ENCODE measurements at places on chromosomes 12 and 14.

DNA sequence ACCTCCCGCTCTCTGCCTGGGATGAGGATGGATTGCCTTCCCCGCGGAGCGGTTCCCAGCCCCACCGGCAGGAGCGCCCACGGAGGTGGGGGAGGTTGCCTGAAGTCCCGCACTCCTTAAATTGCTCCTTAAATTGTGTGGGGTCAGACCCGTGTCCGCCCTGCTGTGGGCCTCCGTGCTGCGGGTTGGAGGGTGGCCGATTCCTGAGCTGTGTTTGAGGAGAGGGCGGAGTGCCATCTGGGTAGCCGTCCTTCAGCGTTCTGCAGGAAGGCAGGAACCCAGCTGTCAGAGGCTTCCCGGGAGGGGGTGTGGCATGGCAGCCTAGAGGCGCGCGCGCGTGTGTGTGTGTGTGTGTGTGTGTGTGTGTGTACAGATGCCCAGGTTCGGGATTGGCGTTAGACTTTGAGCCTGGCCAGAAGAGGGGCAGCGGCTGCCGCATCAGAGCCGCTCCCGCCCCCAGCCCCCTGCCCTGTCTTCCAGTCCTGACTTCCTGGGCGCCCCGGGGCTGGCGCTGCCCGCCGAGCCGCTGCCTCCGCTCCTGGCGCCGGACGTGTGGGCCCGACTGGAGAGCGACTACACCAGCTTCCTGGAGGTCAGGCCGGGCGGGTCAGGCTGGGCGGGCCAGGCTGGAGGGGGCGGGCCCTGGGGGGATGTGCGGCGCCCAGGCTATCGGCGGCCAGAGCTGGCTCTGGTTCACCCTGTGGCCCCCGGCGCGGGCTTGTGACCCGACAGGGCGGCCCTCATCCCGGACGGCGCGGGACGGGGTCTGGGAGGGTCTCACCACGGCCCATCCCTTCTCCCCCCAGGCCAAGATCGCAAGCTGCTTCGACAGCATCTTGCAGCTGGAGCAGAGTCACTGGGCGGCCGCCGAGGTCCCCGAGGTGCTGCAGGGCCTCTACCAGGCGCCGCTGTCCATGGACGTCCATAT lies 9.2 kb downstream of the EXOC3L4 start:
- DNase-seq, result peak; percentile 80

DNA sequence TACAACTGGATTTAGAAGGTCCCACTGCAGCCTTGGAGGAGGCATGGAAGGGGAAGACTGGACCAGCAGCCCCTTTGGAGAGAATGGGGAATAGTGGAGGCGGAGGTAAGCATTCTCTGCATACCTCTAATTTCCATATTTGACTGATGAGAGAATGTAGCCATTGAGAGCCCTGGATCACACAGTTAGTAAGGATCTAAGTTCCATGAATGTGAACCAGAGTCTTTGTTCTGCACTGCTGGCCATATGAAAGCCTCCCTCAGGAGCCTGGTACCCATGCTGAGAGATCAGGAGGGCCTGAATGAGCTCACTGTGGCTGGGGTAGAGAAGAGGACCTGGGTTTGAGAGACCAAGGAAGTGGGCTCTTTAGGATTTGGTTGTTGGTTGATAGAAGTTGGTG lies 192.1 kb downstream of the TMEM132C start:
- no peak for DNase-seq

DNA sequence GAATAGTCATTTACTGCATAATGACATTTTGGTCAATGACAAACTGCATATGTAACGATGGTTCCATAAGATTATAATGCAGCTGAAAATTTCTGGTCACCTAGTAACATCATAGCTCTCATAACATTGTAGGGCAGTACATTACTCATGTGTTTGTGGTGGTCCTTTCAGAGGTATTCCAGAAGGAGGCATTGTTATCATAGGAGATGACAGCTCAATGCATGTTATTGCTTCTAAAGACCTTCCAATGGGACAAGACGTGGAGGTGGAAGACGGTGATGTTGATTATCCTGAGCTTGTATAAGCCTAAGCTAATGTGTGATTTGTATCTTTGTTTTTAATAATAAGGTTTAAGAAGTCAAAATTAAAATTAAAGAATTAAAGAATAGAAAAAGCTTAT lies 43.8 kb upstream of the TSPAN11 start:
- DNase-seq, result no peak

- DNase-seq, result no peak
Measured at GRCh38 chr12:113002676-113003075, 24.4 kb downstream of the OAS2 start.

- peak; percentile 74 for DNase-seq
Measured at GRCh38 chr12:84507956-84508850, 404.4 kb downstream of the SLC6A15 start.

GRCh38 chr14:24972844-24973243 lies 77.1 kb downstream of the STXBP6 start:
- no peak for DNase-seq

DNA sequence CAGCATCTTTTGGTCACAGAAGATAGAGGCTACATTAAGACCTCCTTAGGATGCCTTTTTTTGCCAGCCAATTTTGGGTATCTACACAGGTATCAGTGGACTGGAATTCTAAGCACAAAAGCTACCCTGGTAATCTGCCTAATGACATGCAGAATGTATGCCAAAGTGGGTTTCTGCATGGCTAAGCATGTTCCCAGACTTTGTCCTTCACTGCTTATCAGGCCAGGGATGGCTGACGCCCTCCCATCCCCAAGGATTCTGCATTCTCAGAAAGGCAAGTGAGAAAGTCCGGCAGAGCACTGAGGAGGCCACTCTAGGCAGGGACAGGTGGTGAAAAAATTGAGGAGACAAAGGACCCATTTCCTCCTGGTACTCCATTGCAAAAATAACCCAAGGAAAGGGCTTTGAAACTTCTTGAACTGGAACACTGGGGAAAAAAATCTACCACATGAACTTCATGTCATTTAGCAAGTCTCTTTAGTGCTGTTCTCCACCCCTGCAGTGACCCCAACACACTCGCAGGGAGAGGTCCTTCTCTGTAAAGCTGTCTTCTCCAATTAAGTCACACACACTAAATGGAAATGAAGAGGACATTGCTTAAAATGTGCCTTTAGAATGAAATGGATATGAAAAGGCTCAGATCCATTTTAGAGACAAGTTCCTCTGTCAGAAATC lies 91.7 kb upstream of the MAX start:
- no peak for DNase-seq

DNA sequence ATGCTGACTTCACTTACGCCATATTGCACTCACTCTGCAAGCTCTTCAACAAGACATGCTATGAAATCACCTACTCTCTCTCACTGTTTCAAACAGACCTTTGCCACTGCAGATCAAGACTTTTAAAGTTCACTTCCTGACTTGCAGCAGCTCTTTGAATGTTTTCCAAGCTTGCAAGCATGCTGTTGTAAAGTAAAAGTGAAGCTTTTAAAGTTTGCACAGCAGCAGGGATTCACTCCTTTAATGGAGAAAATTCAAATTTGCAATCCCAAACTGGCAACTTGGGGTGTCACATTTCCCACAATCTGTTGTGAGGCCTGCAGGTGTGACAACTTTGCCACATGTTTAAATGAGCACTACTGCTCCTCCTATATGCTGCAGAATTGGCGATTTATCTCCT lies 270.9 kb downstream of the ALX1 start:
- DNase-seq, result no peak

GRCh38 chr14:102437997-102438915 lies 71.3 kb downstream of the ANKRD9 start:
- DNase-seq, result peak; percentile 89

- DNase-seq, result no peak
Measured at GRCh38 chr12:64672925-64673409, 62.7 kb downstream of the RASSF3 start.

- no peak for DNase-seq
Measured at GRCh38 chr12:13947276-13947946, 34.0 kb downstream of the GRIN2B start.

GRCh38 chr14:103448097-103448496 lies 62.9 kb downstream of the MARK3 start:
- no peak for DNase-seq

GRCh38 chr12:82745063-82745674 lies 58.5 kb downstream of the TMTC2 start:
- DNase-seq, result no peak

DNA sequence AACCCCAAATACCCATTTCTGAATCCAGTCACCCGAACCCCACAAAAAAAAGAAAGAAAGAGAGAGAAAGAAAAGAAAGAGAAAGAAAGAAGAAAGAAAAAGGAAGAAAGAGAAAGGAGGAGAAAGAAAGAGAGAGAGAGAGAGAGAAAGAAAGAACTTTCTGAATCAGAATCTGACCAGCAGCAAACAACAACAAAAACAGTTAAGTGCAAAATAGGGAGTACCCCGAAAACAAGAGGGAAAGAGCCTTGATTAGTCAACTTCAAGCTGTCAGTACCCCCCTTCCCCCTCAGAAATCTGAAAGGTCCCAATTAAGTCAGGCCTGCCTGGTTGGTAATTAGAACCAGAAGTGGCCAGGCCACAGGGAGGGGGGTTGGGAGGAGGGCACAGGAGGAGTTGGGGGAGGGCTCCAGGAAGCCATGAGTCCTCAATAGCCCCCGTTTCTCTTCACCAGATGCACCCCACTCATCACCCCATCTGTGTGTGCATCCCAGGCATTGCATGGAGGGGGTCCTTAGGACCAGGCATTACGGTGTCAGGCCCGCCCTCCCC lies 9.8 kb downstream of the RARG start:
- DNase-seq, result no peak

GRCh38 chr14:62939970-62940369 lies 105.3 kb downstream of the KCNH5 start:
- no peak for DNase-seq

- no peak for DNase-seq
Measured at GRCh38 chr12:57712701-57713100, 18.8 kb downstream of the OS9 start.

- DNase-seq, result no peak
Measured at GRCh38 chr12:14283489-14284144, 81.9 kb upstream of the ATF7IP start.

DNA sequence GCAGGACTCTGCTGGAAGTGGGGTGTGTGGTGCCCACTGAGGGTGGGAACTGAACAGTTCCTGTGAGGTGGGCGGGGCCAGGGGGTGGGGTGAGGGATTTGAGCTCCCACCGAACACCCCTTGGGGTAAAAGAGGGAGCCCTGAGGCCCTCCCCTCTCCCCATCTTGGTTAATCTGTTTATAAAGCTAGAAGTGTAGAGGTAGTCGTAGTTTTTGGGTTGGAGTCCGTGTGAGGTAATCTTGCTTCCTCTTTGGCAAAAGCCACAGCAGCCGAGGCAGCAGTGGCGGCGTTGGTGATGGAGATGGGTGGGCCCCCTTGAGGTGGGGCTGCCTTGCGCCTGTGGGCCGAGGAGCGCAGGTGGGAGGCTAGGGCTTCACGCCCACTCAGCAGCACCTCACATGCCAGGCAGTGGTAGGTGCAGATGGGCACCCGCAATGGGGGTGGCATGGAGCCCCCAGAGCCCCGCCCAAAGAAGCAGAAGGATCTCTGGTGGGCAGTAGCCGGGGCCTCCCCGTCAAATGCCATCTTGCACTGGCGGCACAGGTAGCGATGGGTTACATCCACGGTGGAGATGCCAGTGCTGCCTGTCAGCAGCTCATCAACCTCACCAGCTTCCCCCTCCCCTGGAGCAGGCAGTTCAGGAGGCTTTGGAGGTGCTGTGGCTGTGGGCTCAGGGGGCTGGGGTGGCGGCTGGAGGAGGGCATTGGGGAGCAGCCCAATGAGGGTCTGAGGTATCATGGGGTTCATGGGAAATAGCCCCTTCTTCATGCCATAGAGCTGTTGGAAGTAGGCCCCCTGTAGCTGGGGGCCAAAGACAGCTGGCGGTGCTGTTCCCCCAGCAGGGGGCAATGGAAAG lies 29.6 kb downstream of the ZFHX2 start:
- no peak for DNase-seq

DNA sequence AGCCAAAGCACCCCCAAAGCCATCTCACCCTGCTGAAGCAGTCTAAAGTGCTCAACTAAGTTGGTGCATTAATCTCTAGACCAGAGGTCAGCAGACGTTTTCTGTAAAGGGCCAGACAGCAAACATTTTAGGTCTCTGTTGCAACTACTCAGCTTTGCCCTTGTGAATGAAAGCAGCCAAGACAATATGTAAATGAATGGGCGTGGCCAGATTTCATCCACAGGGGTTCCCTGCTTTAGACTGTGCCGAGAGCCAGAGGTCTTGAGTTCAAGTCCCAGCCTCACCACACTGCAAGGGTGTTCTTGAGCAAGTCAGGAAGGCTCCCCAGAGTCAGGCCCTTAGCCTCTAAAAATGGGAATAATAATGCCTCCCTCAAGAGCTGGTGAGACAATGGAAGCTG lies 166.2 kb downstream of the CHST11 start:
- DNase-seq, result no peak

DNA sequence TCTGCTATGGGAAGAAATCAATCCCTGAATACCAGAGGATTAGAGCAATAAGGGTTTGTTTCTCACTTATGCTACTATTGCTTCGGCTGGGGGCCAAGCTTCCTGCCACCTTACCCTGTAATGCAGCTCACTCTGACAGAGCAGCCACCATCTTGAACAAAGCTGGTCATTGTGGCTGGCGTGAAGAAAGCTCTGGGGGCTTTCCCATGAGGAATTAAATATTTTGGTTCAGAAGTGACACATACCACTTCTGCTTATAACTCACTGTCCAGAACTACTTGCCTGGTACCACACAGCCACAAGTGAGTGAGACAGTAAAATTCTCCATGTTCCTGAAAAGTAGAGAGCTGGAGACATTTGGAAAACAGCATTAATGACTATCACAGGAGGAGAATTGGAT lies 82.6 kb downstream of the GALNT8 start:
- DNase-seq, result no peak

GRCh38 chr12:94187361-94187760 lies 39.0 kb downstream of the PLXNC1 start:
- DNase-seq, result no peak

DNA sequence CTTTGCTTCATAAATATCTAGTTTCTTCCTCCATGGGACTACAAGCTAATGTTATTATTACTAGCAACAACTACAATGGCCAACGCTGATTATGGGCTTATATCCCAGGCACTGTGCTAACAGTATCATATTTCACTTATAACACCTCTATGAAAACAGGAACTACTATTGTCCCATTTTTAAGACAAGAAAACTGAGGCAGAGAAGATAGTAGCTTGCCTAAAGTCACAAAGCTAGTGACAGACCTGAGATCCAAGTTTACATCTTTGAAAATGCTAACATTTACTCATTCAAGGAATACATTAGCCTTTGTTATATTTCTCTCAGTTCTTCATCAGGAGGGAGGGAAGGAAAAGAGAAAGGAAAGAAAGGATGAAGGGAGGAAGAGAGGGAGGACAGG lies 32.8 kb downstream of the GIT2 start:
- no peak for DNase-seq

GRCh38 chr12:24739106-24739779 lies 209.7 kb downstream of the BCAT1 start:
- DNase-seq, result no peak

DNA sequence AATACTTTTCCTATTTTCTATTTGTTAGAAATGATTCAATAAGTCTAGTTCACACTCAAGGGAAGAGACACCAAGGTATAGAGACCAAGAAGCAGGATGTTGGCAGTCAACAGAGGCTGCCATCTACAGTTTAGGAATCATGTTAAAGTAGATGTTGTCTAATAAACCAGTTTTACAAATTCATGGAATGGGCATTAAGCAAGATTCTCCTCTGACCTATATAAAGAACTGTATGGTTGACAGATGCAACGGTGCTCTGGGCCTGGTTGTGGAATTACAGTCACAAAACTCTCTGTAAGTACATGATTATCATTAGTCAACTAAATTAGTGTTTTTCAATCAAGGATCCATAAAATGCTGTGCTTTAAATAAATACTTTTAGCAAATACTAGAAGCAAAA lies 475.1 kb downstream of the NAV3 start:
- DNase-seq, result no peak
